Astrocyte (in vitro differentiated cells and primary cell): ENCODE measurements at places on chromosomes 13 and 19. TPM values are rescaled to one million over a fixed set of nuclear protein-coding genes. Genes with fewer than 3 reads are reported as not detected.

CYSLTR2 gene
- total RNA-seq, result 0.48 and 2.1 TPM in 2 replicates

PLIN5 gene
- total RNA-seq, result not detected in 2 replicates

ZNF723 gene
- not detected in 2 replicates for total RNA-seq

CLDN10 gene
- 0.32 and 0.41 TPM in 2 replicates for total RNA-seq

RNF113B gene
- total RNA-seq, result not detected in 2 replicates

- no peak for DNase-seq
These were observed 7.3 kb upstream of the RAP2A start for GRCh38 chr13:97426695-97427094.

DNA sequence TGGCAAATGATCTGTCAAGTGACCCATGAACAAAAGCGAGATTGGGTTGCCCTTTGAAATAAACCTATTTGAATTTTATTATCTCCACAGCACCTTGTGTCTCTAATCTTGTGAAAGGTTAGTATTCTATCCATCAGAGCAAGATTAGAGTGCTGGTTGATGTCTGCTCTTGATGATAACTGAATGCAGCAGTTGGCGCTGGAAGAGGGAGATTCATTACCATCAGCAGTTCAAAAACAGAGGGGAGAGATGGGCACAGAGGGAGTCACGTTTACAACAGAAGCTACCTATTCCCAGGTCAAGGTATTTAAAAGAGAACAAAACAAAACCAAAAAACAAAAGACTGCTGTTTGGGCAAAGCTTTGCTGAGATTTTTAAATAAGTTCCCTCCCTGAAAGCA is 588.1 kb downstream of the GPC6 start:
- no peak for DNase-seq

DNA sequence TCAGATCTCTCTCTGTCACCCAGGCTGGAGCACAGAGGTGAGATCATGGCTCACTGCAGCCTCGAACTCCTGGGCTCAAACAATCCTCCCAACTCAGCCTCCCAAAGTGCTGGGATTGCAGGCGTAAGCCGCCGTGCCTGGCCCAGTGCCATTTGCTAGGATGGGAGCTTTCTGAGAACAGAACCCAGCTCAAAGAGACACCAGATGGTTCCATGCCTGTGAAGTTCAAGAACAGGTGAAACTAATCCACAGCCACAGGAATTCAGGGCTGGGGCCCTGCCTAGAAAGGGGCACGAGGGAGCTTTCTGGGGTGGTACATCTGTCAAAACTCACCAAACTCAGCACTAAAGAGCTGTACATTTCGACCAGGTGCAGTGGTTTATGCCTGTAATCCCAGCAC is 4.2 kb downstream of the SLC7A9 start:
- no peak for DNase-seq

GRCh38 chr19:38788478-38789243 is at the start of gene LGALS7B:
TSS of gene LGALS7B (plus strand) at chr19:38789200. CDS start at chr19:38789227, 27 bp downstream.
- no peak for DNase-seq

DNA sequence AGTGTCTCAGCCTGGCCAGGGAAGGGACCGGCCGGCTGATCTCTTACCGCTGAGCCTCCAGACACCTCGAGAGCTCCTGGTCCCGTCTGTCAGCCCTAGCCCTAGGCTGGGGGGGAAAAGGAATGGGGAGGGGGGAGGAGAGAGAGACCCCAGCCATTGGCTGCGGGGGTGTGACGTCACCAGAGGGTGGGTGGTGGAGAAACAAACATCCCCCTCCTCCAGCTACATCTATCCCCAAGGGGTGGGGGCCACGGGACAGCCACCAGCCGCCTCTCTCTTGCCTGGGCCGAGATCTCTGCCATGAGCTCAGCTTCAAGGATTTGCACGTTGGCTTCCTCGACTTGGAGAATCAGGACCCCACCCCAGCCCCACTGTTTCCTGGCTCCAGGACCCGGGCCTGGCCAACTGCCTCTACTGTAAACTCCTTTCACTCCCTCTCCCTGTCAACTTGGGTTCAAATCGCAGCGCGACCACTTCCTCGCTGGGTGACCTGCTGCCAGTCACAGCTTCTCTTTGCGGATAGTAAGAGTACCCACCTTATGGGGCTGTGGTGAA is at the start of gene PRX:
Gene PRX, minus strand, starts transcription at position 88 of the 555 bp plus-strand sequence. CDS start 5,446 bp downstream, outside the sequence.
- no peak for DNase-seq

- DNase-seq, result peak; percentile 29
These were observed 86.9 kb downstream of the CDK8 start for GRCh38 chr13:26340807-26341206.

DNA sequence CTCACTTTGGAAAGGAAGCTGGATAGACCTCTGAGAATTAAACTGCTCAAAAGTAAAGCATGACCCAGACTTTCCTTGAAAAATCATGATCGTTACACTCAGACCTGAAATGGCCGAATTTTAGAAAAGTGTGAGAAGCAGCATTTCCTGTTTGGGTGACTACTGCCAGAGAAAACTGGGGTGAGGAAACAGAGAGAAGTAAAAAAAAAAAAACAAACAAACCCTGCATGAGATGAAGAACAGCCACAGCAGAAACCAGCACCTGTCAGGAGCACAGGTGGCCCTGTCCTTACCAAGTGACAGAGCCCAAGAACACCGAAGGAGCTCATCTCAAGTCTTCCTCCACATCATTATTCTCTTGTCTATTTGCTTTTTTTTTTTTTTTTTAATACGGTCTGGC is 12.0 kb upstream of the ADPRHL1 start:
- DNase-seq, result no peak

DNA sequence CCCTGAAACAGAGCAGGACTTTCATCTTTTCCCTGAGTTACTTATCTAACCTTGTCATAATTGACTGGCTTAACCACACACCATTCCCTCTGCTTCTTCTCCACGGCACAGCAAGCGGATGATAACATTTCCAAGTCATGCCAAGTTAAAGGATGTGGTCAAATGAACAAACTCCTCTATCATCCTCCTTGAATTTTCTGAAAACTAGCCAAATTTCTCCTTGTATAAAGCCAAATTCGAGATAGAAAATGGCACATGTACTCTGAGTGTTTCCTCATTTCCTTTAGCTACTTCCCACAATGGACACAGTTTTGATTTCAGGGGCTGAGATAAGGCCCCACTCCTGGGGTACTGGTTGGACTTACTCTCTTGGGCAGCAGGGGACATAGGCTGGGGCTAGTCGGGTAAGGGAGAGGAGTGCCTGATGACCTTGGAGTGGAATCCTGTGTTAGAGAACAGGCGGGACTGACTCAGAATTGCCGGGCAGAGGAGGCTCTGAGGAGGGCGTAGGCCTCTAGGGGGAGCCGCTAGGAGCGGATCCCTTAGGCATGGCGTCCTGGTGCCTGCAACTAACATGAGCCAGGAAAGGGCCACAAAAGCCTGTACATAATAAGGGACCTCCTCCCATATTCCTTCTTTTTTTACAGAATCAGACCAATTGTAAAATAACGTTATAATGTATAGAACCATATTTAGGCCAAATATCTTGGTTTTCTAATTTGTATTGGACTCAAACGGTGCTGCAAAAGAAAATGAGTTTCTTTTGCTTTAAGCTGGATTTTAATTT is 20.3 kb upstream of the TMTC4 start:
- DNase-seq, result peak; percentile 94

GRCh38 chr13:43573802-43574514 is 212.8 kb downstream of the ENOX1 start:
- peak; percentile 21 for DNase-seq

DNA sequence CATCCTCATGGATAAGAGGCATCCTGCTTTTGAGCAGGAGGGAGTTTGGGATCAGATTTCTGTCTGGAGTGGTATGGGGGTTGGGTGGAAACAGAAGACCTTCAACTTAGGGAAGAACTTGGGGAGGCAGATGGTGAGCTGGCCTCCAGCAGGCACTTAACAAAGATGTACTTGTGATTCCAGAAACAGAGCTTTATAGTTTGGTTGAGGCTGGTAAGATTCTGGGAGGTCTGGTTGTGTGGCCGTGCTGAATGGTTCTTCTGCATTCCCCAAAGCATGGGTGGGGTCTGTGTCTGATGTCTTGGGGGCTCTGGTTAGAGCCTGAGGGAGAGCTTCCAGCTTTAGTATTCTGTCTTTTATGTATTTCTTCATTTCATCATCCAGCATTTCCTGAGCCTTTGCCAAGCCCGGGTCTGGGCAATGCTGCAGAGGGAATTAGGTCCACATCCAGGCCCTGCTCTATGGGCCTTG is 4.8 kb downstream of the MEGF8 start:
- DNase-seq, result no peak

DNA sequence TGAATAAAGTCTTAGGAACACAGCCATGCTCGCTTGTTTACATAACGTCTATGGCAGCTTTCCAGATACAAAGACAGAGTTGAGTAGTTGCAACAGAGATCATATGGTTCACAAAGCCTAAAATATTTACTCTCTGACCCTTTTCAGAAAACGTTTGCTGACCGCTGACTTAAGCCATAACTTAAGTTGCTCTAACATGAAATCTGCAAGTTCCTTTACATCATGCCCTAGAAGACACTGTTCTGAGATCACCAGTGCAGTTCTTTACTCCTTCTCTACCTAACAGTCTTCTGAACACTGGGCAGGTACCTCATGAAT is 166.4 kb downstream of the DCLK1 start:
- DNase-seq, result no peak
